ENCODE measurements at places on chromosomes 12 and 14. TPM values are rescaled to one million over a fixed set of nuclear protein-coding genes. Genes with fewer than 3 reads are reported as not detected.

The PRR4 gene
- total RNA-seq: 1.9 TPM

The CCDC177 gene
- total RNA-seq: not detected

The SEL1L gene
- total RNA-seq: 13.9 TPM

The RFX4 gene
- total RNA-seq: not detected

The DNAJC22 gene
- total RNA-seq: 21.5 TPM

The ALX1 gene
- 5.3 TPM for total RNA-seq
